ENCODE measurements at places on chromosomes 13 and 19.
A peak's percentile ranks its signal among the peaks of the same experiment; 100 is the strongest.

DNA sequence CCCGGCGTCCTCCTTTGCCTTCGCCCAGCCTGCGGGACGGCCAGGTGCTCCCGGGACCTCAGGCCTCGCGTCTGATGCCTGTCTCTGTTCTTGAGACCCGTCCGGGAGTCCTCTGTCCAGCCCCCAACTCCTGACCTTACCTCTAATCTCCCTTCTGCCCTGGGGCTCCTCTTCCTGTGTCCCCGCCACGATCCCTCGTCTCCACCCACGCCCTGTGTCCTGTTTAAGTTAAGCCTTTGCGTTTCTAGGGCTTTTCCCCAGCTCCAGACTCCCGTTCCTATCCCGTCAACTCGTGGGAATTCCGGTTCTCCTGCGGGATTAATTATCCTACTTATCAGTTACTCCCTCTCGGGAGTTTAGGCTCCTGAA lies 686 bp downstream of the LENG8 start:
- no peak for DNase-seq

- DNase-seq: no peak
These were observed 61.5 kb downstream of the GJA3 start for GRCh38 chr13:20099319-20099718.

GRCh38 chr13:58306062-58306461 lies 674.5 kb downstream of the PCDH17 start:
- no peak for DNase-seq

GRCh38 chr13:24233351-24233901 lies 72.9 kb downstream of the SPATA13 start:
- DNase-seq: peak; percentile 41

- no peak for DNase-seq
These were observed 3.3 kb upstream of the SLC39A3 start for GRCh38 chr19:2743099-2743498.

- DNase-seq: no peak
These were observed 66.0 kb downstream of the PCCA start for GRCh38 chr13:100154842-100155416.

- DNase-seq: no peak
These were observed 41.7 kb downstream of the HTR2A start for GRCh38 chr13:46855166-46855565.
